ENCODE measurements at places on chromosomes 4 and X.

DNA sequence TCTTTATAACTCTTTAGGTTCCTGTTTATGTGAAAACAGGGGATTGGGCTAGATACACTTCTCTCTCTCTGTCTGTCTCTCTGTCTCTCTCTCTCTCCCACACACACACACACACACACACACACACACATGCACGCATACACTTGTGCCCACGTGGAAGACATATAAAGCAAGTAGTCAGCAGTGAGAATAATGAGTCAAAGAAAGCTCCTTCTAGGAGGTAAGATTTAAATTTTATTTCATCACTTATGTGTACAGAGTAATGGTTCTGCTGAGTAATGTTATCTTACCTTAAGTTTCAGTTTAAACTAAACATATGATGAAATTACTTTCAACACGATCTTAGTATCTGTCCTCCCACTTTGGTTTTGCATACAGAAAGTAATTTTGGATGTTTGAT, 243.0 kb upstream of the TEX13A start:
- no peak for DNase-seq

- no peak for DNase-seq
Observed at GRCh38 chr4:46554760-46555465, 165.0 kb upstream of the GABRA2 start.

GRCh38 chr4:13881892-13882291, 254.4 kb upstream of the BOD1L1 start:
- no peak for DNase-seq

GRCh38 chr4:8221476-8221875, 22.4 kb downstream of the SH3TC1 start:
- DNase-seq: no peak

DNA sequence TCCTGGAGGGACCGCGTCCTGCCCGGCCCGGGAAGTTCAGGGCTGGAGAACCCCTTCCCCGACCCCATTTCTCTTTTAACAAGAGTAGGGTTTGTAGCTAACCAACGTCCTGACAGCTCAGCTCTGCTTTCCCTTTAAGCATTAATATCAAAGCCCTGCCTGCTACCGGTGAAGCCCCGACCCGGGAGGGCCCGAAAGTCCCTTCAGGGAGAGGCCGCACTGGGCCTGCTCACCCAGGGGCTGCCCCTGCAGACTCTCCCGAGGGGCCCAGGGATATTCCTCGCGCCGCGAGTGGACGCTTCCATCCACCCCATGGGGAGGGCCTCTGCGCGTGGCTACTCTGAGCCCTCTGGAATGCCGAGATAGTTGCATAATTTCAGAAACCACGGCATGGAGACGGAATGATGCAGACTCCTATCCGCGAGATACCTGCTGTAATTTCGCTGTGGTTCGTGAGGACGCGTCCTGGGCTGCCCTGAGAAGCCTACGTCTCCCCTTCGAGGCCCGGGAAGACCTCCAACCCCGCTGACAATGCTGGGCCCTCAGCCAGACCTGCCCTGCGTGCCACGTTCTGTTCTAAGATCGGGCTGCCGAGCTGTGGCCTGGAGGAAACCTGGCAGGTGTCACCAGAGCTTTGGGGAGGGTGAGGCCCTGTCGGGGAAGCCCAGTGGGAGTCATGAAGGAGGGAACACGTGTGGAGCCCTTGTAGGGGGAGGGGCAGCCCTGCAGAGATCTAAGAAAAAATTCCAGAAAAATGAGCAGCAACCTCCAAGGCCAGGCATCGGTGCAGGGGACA, 999 bp upstream of the CTBP1 start:
- DNase-seq: no peak

DNA sequence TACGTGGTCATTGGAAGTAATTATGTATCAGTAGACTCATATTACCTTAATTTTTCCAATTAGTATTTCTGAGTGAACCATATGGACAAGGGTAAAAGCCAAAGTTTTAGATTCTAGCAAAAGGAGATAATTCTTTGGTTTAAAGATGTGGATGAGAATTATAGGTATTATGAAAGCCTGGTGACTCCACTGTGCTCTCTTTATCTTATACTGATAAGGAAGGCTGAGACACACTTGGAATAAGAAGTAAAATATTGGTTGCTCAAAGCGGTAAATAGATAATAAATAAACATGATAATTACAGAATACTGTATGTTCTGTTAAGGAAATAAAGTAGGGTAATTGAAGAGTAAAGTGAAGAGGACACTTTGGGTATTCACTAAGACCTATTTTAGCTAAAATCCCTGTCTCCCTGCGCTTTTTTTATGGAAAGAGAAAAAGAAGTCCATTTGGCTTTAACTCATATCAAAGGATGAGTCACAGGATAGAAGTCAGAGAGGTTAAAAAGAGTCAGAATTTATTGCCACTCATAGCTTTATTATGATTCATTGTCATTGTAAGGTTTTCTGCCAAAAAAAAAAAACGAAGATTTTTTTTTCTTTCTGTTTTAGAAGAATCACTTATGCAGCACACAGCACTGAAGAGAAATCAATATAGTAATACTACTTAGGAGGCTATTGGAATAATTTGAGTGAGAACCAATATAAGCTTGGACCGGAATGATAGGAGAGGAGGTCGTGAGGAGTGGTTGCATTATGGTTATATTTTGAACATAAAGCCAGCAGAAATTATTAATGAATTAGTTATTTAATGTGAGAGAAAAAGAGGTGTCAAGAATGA, 2463.1 kb downstream of the ARAP2 start:
- DNase-seq: no peak

- no peak for DNase-seq
Observed at GRCh38 chr4:177771645-177772044, 329.4 kb upstream of the AGA start.

GRCh38 chrX:7706032-7706431, 136.9 kb upstream of the VCX start:
- no peak for DNase-seq

DNA sequence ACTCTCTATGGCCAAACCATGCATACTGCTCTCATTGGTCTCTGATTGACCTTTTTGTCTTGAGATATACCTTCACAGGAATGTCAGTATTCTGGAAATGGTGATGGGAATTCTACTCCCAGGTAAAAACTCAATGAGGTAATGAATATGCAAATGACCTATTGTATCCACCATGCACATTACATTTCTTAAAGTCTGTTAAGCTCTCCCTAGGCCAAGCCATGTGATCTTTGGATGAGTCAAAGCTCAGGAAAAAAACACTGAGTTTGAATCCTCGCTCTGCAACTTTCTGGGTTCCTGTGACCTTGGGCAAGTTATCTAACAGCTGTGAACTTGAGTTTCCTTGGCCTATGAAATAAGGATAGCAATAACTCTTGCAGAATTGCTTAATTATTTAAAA, 175.4 kb downstream of the PPP1R2C start:
- no peak for DNase-seq

- DNase-seq: no peak
Observed at GRCh38 chrX:133314281-133314680, 96.1 kb upstream of the TFDP3 start.

- DNase-seq: no peak
Observed at GRCh38 chrX:115649461-115650063, 88.6 kb downstream of the PLS3 start.

- DNase-seq: no peak
Observed at GRCh38 chrX:137178392-137178791, 144.6 kb upstream of the GPR101 start.

GRCh38 chrX:96224279-96224678, 460.4 kb upstream of the DIAPH2 start:
- DNase-seq: no peak

GRCh38 chr4:139672732-139673131, 7.1 kb downstream of the MGST2 start:
- no peak for DNase-seq

GRCh38 chr4:2591189-2591588, 54.7 kb downstream of the FAM193A start:
- no peak for DNase-seq

DNA sequence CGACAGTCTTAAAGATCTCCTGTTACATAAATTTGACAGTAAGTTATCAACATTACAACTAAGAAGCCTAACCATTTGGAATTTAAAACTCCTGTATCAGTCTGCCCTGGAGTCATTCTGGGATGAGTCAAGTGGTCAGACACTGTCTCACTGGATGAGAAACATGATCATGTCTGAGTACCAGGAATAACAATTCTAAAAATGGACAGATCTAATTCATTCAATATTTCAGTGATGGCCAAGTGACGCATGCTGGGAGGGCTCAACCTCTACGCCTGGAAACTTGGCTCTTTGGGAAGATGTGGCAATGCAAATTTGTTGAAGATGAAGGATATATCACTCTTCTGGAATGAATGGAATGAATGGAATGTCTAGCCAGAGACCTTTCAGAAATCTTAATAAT, 1427.2 kb downstream of the STIM2 start:
- no peak for DNase-seq

GRCh38 chr4:91171217-91171616, 1044.0 kb downstream of the CCSER1 start:
- DNase-seq: no peak

- DNase-seq: no peak
Observed at GRCh38 chr4:3440979-3441500, 728 bp upstream of the HGFAC start.

GRCh38 chrX:137424679-137425078, 141.2 kb upstream of the ZIC3 start:
- no peak for DNase-seq

- DNase-seq: no peak
Observed at GRCh38 chr4:114178392-114178791, 198.9 kb upstream of the ARSJ start.

GRCh38 chrX:55659931-55660330, 36.7 kb downstream of the FOXR2 start:
- no peak for DNase-seq

GRCh38 chrX:137855490-137855889, 289.6 kb downstream of the ZIC3 start:
- DNase-seq: no peak

- DNase-seq: no peak
Observed at GRCh38 chr4:149370785-149371420, 444.7 kb downstream of the IQCM start.

DNA sequence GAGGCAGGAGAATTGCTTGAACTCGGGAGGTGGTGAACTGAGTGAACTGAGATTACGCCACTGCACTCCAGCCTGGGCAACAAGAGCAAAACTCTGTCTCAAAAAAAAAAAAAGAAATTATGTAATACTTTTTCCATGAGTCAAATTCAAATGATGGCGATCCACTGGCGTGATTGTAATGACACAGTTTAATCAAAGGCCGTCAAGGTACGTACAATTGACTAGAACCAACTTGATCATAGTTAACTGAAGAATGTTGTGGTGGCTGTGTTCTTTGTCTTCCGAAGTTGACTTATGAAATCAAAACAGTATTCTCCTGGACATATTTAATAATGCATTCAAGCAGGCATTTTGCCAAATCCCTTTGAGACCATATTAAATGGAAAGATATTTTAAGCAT, 318.6 kb upstream of the FAT1 start:
- no peak for DNase-seq

- DNase-seq: no peak
Observed at GRCh38 chr4:48958582-48958981, 27.5 kb upstream of the CWH43 start.

GRCh38 chr4:72993876-72994275, 75.6 kb downstream of the COX18 start:
- DNase-seq: no peak

GRCh38 chr4:14091531-14091930, 464.0 kb upstream of the BOD1L1 start:
- DNase-seq: no peak

GRCh38 chr4:71189471-71189870, 149.3 kb upstream of the SLC4A4 start:
- DNase-seq: no peak

DNA sequence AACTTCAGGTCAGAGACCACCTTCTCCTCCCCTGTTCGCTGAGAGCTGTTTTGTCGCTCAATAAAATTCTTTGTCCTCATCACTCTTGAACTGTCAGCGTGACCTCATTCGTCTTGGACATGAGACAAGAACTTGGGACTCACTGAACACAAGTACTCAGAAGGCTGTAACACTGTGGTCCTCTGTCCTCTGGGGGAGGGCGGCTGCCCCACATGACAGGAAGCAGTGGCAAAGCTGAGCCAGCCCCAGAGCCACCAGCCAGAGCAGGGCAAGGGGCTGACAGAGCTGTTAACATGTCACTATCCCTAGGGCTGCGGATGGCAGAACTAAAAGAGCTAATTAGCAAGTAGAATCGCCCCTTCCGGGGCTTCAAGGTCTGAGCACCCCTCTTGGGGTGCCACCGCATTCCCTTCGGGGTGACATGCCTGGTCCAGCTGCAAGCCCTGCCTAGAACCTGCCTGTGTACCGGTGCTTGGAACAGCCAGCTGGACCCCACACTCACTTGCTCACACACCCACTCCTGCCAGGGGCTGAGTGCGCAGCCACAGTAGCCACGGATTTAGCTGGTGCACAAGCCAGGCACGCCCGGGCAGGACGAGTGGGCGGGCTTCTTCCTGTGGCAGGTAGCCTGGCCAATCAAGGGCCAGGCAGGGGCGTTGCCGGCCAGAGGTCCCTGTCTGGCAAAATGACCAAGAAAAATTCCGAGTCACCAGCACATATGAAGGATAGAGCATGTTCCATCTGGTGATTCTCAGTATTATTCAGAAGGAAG, 648.6 kb upstream of the AGA start:
- no peak for DNase-seq

- no peak for DNase-seq
Observed at GRCh38 chr4:100100985-100101384, 89.3 kb downstream of the DDIT4L start.

DNA sequence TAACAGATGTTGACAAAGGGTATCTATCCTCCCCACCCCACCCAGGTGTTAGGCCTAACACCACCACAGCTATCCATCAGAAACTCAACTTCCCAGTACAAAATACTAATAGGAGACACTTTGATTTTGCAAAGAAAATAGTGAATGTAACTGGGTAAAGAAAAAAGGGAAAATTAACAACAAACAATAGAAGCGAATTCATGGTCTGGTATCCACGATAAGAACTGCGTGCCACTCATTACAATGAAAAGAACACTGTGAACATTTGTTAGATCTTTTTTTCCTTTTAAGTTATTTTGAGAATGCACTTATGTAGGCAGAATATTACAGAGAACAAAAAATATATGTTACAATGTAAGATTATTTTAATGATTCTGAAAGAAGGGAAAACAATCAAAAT, 12.0 kb downstream of the TSPAN5 start:
- DNase-seq: no peak

- no peak for DNase-seq
Observed at GRCh38 chr4:17682222-17682566, 67.8 kb downstream of the MED28 start.

DNA sequence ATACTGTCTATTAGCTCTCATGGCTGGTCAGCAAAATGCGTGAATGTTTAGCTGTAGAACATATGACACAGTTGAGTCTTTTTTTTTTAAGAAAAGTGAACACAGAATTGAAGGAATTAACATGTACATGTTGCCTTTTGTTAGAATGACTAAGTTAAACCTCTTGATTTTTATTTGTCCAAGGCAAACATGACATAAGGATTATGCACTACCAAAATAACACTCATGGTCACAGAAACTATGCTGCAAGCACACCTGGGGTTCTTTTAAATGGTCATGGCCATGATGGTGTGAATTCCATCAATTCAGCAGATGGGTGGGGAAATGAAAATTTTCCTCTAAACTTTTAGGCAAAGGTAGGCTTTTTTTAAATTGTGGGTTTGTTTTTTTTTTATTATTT, 80.1 kb upstream of the CXCL13 start:
- DNase-seq: no peak
